ENCODE measurements at places on chromosomes 5 and 9. TPM values are rescaled to one million over a fixed set of nuclear protein-coding genes. Genes with fewer than 3 reads are reported as not detected.

- DNase-seq = no peak
Observed at GRCh38 chr9:108033976-108034964, 544.7 kb upstream of the KLF4 start.

GRCh38 chr5:181173420-181174342 is 26.3 kb downstream of the OR2V2 start:
- DNase-seq = no peak

DNA sequence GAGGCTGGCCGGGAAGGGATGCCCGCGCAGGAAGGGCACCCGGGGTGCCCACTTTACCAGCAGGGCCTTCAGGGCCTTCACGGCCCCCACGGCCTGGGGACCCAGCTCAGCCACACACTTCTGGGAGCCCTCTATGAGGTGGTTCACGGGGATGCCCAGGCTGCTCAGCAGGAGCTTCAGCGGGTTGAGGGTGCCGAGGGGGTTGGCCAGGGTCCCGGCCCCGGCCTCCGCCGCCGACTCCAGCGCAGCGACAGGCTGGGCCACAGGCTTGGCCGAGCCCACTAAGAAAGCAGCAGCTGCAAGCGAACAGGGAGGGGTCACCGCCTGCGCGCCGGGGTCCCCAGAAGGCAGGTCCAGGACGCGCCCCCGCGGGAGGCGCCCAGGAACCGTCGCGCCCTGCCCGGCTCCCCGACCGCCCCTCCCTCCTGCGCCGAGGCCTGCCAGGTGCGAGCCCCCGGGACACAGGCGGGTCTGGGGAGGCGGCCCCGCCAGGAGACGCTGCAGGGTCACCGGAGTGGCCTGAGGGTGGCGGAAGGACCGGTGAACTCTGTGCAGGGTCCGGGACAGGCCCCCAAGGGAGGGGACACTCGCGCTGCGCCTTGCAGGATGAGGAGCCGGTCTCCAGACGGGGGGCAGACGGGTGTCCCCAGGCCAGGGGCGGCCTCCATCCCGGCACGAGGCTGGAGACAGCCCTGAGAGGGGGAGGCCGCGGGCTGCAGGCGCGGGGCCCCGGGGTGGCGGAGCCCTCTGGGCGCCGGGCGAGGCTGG is 572 bp downstream of the SCGB3A1 start:
- no peak for DNase-seq

DNA sequence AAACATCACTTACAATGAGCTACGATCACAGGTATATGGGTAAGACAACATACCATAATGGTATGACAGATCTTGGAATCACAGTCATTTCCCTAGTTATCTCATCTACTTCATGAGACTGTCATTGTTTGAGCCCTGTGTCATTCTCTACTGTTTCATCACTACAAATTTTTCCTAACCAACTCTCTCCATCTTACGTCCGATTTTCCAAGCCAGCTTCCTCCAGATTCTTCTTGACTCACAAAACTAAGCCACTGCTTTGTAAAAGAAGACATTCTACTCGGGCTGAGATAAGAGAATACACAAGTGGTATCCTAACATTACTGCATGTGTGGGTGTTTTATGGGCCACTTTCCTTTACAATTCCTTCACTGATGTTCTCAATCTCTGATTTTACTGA is 49.6 kb downstream of the SERINC5 start:
- DNase-seq = no peak

DNA sequence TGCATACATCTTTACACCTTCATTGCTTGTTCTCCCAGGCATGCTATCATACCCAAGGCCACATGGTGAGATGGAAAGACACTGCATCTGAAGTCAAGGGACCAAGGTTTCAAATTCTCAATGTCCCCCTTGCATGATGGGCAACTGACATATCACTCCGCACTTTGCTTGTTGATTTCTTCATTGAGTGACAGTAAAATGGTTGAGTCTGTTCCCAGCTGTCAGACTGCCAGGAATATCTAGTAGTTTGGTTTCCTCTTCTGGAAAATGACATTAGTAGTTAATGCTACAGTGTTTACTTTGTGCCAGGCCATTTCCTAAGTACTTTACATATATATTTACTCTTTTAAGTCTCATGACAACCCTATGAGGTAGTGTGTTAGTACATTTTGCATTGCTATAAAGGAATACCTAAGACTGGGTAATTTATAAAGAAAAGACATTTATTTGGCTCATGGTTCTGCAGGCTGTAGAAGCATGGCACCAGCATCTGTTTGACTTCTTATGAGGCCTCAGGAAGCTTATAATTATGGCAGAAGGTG is 114.4 kb downstream of the PCSK1 start:
- DNase-seq = no peak

Gene PCDHB3
- total RNA-seq = 1.9 TPM

GRCh38 chr9:133370685-133371084 is 5.2 kb downstream of the SURF4 start:
- no peak for DNase-seq

DNA sequence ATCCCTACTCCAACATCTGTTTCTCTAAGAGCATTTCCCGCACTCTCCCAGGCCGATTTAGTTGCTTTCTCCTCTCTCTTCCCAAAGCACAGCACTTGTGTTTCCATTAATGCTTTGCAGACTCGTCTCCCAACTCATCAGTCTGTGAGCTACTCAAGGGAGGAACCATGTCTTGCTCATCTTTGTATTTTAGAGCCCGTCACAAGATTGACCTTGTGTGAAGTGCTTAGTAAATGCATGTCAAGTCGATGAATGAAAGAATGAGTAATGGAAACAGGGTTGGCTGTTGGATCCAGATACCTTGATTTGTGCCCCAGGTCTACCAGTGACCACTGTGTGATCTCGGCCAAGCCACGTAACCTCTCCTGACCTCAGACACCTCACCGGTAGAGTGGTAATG is 99.3 kb downstream of the KLF4 start:
- DNase-seq = no peak

DNA sequence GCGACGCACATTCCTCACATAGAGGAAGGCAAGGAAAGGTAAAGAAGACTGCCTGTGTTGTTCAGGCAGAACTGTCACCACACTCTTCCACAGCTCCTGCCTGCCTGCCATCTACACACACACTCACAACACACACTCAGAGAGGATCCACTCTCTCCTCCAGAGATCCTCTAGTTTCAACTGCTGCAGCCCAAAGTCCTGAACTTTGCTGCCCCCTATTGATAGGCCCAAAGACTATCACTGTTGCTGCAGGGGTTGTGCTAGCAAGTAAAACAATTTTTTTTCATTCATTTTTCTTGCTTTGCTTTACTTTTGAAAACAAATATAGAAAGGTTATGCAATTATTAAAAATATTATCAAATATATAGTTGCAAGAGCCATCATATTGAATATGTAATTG is 5.9 kb upstream of the CFAP90 start:
- DNase-seq = no peak

Gene FAM221B
- total RNA-seq = not detected

Gene PCDHGB3
- 9.0 TPM for total RNA-seq

Gene SNCB
- total RNA-seq = not detected

GRCh38 chr9:97737429-97737828 is 40.3 kb upstream of the XPA start:
- no peak for DNase-seq

Gene PIP5KL1
- 8.6 TPM for total RNA-seq

DNA sequence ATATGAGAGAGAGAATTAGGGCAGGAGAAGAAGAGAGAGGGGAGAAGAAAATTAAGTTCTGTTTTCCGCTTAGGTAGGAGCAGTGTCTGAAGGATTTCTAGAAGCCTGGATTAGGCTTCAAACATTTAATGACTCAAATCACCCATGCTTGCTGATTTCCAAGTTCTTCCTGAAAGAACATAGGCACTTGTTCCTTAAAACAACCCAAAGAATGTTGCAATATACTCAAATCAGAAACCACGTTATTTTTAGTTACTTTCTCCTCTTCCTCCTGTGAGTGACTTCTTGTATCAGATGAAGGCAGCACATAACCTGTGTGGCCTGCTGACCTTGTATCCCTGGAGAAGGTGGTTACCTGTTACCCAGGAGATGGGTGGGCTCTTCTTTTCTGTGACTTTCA is 351.5 kb upstream of the KLF4 start:
- no peak for DNase-seq

Gene PRR16
- total RNA-seq = 0.97 TPM

DNA sequence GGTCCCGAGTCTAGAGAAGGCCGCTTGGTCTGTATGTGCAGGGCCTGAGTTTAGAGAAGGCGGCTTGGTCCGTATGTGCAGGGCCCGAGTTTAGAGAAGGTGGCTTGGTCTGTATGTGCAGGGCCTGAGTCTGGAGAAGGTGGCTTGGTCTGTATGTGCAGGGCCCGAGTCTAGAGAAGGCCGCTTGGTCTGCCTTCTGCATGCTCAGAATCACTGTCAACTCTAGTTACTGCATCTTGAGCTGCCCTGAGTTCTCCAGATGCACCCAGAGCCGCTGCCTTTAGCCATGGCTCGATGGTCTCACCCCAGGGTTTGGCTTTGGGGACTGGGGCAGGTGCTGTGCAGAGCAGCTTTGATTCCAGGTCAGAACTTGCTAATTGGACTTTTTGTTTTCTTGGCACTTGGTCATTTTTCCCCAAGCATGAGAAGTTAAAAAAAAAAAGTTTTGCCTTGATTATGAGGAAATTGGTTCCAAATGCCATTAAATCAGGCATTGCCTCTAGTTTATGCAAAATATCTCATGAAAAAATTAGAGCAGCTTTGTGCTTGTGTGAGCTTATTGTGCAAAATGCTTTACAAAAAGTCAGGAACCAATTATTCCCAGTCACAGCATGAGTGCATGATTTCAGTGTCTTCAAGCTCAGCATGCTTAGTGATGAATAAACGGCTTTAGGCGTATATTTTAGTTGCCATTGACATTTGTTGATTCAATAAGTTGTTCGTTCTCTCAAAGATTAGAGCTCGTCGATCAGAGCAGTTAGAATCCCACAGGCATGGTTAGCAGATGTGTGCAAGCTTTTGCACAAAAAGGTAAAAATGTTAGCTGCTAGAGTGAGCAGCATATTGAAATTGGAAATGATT is 25.4 kb upstream of the EXOC3 start:
- peak; percentile 24 for DNase-seq

Gene PDZD2
- total RNA-seq = 195 TPM

DNA sequence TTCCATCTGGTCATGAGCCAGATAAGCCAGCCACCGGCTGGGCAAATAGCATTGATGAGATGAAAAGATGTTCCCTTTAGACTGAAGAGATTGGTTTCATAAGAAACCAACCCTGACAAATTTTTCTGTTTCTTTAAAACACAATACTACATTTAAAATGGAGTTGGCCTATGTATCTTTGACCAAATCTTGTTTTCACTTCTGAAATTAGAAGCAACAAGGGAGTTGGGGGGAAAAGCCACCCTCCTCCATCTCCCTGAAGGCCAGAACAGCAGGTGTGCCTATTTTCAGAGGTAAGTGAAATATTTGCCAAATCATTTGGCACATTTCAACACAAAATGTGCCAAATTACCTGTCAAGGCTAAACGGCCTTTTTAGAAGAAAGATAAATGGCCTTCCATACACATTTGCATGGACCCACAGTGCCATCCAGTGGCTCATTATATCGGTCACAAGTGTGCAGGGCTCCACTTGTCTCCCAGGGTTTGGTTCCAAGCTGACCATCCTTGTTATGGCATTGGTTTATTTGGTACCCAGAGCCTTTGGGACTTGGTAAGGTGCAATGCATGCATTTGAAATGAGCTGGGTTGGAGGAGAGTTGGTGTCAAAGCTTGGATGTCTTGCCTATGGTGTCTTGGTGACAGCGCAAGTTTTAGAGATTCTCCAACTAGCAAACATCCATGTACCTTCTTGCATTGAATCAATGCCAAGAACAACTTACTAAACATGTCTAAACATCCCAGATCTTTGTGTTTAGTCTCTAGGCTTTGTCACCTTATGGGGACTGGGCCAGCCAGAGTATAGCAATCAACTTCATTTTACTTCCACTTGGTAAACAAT is 372.0 kb upstream of the KIF2A start:
- no peak for DNase-seq

DNA sequence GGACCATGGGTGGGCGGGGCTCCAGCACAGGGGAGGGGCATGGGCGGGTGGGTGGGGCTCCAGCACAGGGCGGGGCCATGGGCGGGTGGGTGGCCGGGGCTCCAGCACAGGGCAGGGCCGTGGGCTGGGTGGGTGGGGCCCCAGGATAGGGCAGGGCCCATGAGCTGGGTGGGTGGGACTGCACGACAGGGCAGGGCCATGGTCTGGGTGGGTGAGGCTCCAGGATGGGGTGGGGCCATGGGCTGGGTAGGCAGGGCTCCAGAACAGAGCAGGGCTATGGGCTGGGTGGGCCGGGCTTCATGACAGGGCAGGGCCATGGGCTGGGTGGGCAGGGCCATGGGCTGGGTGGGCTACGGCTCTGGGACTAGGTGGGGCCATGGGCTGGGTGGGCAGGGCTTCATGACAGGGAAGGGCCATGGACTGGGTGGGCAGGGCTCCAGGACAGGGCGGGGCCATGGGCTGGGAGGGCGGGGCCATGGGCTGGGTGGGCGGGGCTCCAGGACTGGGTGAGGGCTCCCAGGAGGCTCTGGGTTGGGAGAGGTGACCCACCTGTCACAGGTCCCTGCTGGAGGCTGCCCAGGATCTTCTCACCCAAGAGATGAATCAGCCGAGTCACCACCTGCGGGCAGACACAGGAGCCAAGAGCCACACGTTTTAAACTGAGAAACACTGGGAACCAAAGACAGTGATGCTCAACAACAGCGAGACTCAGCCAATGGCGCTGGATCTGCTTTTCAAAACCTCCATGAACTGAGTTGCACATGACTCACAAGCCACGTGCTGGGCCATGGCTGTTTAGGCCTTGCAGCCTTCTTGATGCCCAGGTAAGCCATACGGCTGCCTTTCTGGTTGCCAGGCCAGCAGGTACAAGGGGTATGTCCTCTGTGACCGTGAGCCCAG is 33.6 kb upstream of the NSMF start:
- no peak for DNase-seq

Gene C5orf52
- total RNA-seq = not detected

Gene MED22
- 27.4 TPM for total RNA-seq

- DNase-seq = no peak
Observed at GRCh38 chr5:128199104-128199503, 115.5 kb downstream of the SLC12A2 start.
